ENCODE measurements at places on chromosomes 2 and 18. TPM values are rescaled to one million over a fixed set of nuclear protein-coding genes. Genes with fewer than 3 reads are reported as not detected.
A peak's percentile ranks its signal among the peaks of the same experiment; 100 is the strongest.

DNA sequence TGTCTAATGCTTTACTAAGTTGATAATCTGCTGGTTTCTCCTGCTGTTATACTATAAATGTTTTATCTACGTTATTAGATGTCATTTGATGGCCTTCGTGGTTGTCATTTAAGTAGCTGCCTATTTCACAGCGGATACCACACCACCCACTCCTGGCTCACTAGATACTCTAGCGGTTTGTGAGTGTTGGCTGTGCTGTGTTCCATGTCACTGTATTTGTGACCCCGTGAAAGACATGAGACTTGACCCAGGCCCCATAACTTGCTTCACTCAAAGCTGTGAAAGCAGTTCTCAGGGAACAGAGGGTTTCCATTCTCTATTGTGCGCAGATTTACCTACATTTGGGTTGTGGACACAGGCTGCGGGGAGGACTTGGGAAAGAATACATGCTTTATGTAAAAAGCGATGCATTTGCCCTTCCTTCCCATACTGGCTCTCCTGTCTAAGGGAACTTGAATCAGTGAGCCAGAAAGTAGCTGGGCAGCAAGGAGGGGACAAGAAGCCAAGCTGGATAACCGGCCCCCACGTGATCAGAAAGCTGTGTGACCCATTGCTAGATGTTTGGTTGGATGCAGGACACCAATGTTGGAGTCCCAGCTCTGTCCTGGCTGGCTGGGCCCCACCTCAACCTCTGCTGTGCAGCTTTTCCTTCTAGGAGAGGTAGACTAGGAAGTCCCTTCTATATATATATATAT is 52.2 kb downstream of the PLB1 start:
- peak; percentile 56 for DNase-seq

GRCh38 chr18:46622999-46623398 is 34.0 kb downstream of the LOXHD1 start:
- DNase-seq, result no peak

Gene OSBPL1A
- 42.9 TPM for total RNA-seq

Gene CAPN14
- not detected for total RNA-seq

DNA sequence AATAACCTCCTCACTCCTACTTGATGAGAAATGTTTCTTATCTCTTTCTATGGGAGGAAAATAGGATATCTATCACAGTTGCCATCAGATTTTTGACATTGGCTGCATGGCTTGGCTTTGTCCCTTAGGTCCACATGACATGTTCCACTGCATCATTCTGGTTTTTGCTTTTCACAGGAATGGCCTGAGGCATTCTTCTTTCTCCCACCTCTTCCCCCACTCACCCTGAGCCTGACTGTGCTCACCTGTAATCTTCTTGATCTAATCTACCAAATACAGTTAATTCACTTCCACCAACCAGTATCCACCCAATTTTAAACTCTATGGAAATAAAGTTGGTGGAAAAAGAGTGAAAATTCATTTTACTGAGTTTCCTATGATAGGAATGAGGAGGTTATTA is 763.5 kb upstream of the CELF4 start:
- no peak for DNase-seq

DNA sequence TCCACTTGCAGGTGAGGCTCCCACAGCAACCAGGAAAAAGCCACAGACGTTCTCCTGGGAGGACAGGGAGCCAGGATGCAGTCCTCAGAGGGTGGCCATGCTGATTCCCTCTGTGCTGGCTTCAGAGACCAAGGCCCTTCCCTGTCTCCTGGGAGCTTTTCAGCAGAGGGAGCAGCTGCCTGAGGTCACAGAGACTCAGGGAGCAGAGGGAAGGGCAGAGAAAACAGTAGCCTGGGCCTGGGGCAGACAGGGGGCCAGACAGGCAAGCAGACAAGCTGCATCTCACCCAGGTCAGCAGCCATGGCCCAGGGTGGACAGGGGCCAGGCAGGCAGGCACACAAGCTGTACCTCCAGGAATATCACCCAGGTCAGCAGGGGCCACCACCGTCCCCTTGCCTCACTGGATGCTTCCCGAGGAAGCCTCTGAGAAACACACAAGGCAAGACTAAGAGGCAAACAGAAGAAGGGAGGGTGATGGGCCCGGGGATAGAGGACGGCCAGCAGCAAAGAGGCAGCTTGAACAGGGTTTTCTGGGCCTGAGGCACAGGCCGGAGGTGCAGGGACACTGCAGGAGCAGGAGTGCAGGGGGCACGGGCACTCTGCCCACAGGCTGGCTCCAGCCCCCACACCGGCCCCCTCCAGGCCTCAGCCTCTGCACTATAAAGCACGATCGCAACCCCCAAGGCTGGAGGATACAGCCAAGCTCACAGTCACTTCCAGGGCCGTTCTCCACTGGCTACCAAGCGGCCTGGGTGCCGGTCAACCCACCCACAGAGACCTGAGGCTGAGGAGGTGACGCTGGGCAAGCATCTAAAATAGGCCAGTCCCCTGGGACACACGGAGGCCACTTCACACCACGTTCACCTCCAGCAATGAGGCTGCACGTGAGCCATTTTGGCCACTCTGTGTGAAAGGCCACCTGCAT is 6.1 kb downstream of the SLC66A2 start:
- no peak for DNase-seq

Gene FAP
- 16.7 TPM for total RNA-seq

- DNase-seq, result peak; percentile 47
Measured at GRCh38 chr2:239711911-239712570, 311.2 kb upstream of the HDAC4 start.

Data from ascending aorta (tissue), 2 donors.